Neural progenitor cell (in vitro differentiated cells): ENCODE measurements at places on chromosomes 2 and 18. TPM values are rescaled to one million over a fixed set of nuclear protein-coding genes. Genes with fewer than 3 reads are reported as not detected.

TMEFF2 gene
- 0.56 and 1.7 TPM in 2 replicates for total RNA-seq

CFAP53 gene
- total RNA-seq = 0.36 and 0.74 TPM in 2 replicates

PLCD4 gene
- 0.12 and 1.1 TPM in 2 replicates for total RNA-seq

UGT1A8 gene
- total RNA-seq = not detected in 2 replicates

CCDC68 gene
- total RNA-seq = not detected in 2 replicates

NEU2 gene
- not detected in 2 replicates for total RNA-seq

POTEE gene
- total RNA-seq = 4.8 and 6.5 TPM in 2 replicates

GDF7 gene
- not detected in 2 replicates for total RNA-seq

PTH2R gene
- total RNA-seq = not detected in 2 replicates

FAHD2A gene
- total RNA-seq = 36.4 and 37.0 TPM in 2 replicates

AFG3L2 gene
- 38.9 and 51.7 TPM in 2 replicates for total RNA-seq

ONECUT2 gene
- total RNA-seq = 0.06 and 0.15 TPM in 2 replicates

EMILIN2 gene
- total RNA-seq = 2.2 and 10.7 TPM in 2 replicates

SPOPL gene
- 13.3 and 19.8 TPM in 2 replicates for total RNA-seq

OR6B3 gene
- not detected in 2 replicates for total RNA-seq

WDFY1 gene
- total RNA-seq = 119 and 177 TPM in 2 replicates

CXCR1 gene
- total RNA-seq = not detected in 2 replicates

PDE1A gene
- 0.06 TPM in 1 of 2 replicates, not detected in the other for total RNA-seq

POTEC gene
- 0.06 TPM in 1 of 2 replicates, not detected in the other for total RNA-seq

ASPRV1 gene
- total RNA-seq = 0.30 and 1.2 TPM in 2 replicates

KIAA2012 gene
- not detected in 2 replicates for total RNA-seq

DYNAP gene
- total RNA-seq = not detected in 2 replicates

SERPINB3 gene
- not detected in 2 replicates for total RNA-seq

CD207 gene
- total RNA-seq = not detected in 2 replicates

OSR1 gene
- not detected in 2 replicates for total RNA-seq

STK39 gene
- total RNA-seq = 18.5 and 23.8 TPM in 2 replicates
